ENCODE measurements at places on chromosomes 3 and 15. TPM values are rescaled to one million over a fixed set of nuclear protein-coding genes. Genes with fewer than 3 reads are reported as not detected.

The SCAANT1 gene
- total RNA-seq, result not detected

The EPHB3 gene
- 118 TPM for total RNA-seq

The PPIB gene
- total RNA-seq, result 149 TPM

The P2RY14 gene
- 3.7 TPM for total RNA-seq

The IGSF10 gene
- total RNA-seq, result 1.9 TPM

The WNT5A gene
- 16.1 TPM for total RNA-seq

The SLC7A14 gene
- not detected for total RNA-seq

The ASB14 gene
- not detected for total RNA-seq

The KBTBD13 gene
- total RNA-seq, result not detected

The GPR176 gene
- total RNA-seq, result 6.2 TPM

The ATXN7 gene
- 88.6 TPM for total RNA-seq

The PSTPIP1 gene
- total RNA-seq, result 4.3 TPM

The TBC1D21 gene
- total RNA-seq, result not detected

The CCR9 gene
- 0.25 TPM for total RNA-seq

The GHSR gene
- not detected for total RNA-seq

The CTXN2 gene
- not detected for total RNA-seq

The GP9 gene
- not detected for total RNA-seq

The TMEM108 gene
- total RNA-seq, result 2.9 TPM

The REC114 gene
- not detected for total RNA-seq

The TRMT10C gene
- total RNA-seq, result 14.3 TPM

The FGF7 gene
- total RNA-seq, result 10.2 TPM

The FAM43A gene
- 65.4 TPM for total RNA-seq

The CFAP92 gene
- total RNA-seq, result 0.26 TPM

The KNG1 gene
- not detected for total RNA-seq

The GOLGA6B gene
- total RNA-seq, result not detected

The NPTN gene
- 181 TPM for total RNA-seq

The AGTR1 gene
- 20.6 TPM for total RNA-seq

The ZNF385D gene
- 0.38 TPM for total RNA-seq

The LEKR1 gene
- total RNA-seq, result 0.89 TPM

The C15orf39 gene
- total RNA-seq, result 24.9 TPM

The RASSF1 gene
- 33.5 TPM for total RNA-seq

The CHRM5 gene
- total RNA-seq, result not detected

The TMEM212 gene
- not detected for total RNA-seq

The IL17RD gene
- total RNA-seq, result 5.9 TPM

The MAGEL2 gene
- not detected for total RNA-seq

The TNFAIP8L3 gene
- total RNA-seq, result 27.2 TPM

The ACOX2 gene
- 6.2 TPM for total RNA-seq

The C2CD4A gene
- total RNA-seq, result 0.10 TPM

The B3GNT5 gene
- total RNA-seq, result 18.0 TPM

The FAM3D gene
- 3.8 TPM for total RNA-seq

The TRH gene
- 0.30 TPM for total RNA-seq

The RTP1 gene
- not detected for total RNA-seq

The CKMT1B gene
- total RNA-seq, result 21.0 TPM

The RCCD1 gene
- 11.0 TPM for total RNA-seq

The CYP8B1 gene
- not detected for total RNA-seq

The GP5 gene
- not detected for total RNA-seq

The GOLGA8B gene
- 57.1 TPM for total RNA-seq

The NEK4 gene
- 9.2 TPM for total RNA-seq

The RHCG gene
- total RNA-seq, result 29.0 TPM

The SKOR1 gene
- 2.2 TPM for total RNA-seq

The MESD gene
- total RNA-seq, result 17.6 TPM

The SRGAP3 gene
- total RNA-seq, result 18.5 TPM

The CD80 gene
- total RNA-seq, result not detected

The PATL2 gene
- 0.30 TPM for total RNA-seq

The SERPINI1 gene
- 1.3 TPM for total RNA-seq

Measured in lower leg skin (tissue), 4 donors.